Caki2 (cell line): ENCODE measurements at places on chromosomes 1 and 21. TPM values are rescaled to one million over a fixed set of nuclear protein-coding genes. Genes with fewer than 3 reads are reported as not detected.

The MPC2 gene
- total RNA-seq, result 265 and 267 TPM in 2 replicates

GRCh38 chr1:38962113-38962512, 20.5 kb upstream of the RHBDL2 start:
- no peak for DNase-seq

DNA sequence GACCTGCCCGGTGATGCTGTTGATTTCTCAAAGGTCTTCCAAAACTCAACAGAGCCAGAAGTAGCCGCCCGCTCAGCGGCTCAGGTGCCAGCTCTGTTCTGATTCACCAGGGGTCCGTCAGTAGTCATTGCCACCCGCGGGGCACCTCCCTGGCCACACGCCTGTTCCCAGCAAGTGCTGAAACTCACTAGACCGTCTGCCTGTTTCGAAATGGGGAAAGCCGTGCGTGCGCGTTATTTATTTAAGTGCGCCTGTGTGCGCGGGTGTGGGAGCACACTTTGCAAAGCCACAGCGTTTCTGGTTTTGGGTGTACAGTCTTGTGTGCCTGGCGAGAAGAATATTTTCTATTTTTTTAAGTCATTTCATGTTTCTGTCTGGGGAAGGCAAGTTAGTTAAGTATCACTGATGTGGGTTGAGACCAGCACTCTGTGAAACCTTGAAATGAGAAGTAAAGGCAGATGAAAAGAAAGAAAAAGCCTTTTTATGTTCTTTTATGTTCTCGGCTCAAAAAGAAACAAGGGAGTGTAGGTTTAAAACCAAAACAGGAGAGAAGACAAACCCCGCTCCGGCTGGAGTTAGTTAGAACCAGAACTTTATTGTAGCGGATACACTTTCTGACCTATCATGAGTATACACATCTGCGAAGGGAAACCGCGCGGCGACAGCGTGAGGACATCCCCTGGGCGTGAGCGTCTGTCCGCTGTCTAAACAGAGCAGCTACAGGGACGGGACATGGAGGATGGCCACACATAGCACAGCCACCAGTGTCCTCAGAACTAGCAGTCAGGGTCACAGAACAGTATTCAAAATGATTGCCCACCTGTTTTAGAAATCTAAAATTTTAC, 77.1 kb downstream of the PIK3CD start:
- DNase-seq, result no peak

GRCh38 chr1:21307663-21308305, 17.5 kb upstream of the ECE1 start:
- no peak for DNase-seq

GRCh38 chr1:117561071-117561470, 44.8 kb upstream of the TENT5C start:
- DNase-seq, result no peak

DNA sequence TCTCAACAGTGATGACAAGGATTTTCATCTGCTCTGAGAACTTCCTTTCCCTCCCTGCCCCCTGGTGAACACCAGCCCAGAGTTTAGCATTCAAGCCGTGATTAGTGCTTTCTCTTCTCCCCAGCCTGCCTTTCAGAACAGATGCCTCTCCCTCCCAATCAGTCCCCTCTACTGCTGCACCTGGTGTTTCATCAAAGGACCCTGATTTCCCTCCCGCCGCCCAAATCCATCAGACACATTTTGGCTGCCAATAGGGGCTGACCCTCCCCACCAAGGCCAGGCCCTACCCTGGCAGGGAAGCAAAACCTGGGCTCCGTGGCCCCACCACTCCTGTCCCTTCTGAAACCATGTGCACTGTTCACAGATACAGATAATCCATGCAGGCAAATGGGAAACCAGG, 34.0 kb upstream of the KLHDC7A start:
- DNase-seq, result no peak

The ST3GAL3 gene
- 18.0 and 28.2 TPM in 2 replicates for total RNA-seq
